ENCODE measurements at places on chromosomes 3 and 15.

DNA sequence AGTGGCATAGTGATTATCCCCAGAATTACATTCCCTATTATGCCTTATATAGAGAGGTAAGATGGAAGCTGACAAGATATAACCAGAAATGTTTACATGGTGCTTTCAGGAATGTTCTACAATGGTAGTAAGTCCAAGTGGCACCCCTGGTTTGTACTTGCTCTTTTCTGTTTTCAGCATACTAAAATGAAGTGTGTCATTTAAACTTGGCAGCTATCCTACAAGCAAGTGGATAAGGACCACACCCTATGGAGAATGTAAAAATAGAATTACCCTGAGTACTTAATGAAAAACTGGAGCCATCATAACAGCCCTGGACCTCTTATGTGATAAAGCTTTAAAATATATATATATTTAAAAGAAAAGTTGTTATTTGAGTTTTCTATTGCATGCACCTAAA is 1012.7 kb upstream of the CADM2 start:
- no peak for DNase-seq

DNA sequence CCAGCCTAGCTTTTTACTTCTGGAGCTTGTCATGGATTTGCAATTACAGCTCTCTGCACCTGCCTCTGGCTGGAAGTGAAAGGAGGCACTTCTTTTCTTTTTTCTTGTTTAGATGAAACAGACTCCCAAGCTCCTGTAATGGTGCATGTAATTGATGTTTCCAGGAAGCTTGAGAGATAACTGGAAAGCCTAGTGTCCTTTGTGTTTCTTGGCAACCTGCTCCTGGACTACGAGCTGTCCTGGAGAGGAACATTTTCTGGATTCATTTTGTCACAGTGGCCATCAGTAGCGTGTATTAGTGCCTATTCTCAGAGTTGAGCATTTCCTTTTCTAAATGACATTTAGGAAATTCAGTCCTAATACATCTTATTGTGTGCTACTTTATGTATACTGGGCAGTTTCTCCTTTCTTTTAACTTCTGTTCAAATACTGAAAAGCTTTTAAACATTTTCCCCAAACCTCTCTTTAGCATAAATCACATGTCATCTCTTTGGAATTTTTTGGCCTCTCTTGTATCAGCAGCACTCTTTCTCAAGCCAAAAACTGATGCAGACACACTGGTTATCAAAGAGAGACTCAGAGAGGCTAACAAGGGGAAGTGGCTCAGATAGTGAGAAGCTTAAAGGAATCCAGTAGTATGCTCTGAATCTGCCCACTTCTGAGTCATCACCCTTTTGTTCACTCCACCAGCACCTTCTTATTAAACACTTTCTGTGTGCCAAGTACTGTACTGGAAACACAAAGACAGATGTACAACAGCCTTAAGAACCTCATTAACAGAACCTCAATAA is 62.6 kb upstream of the SLC2A2 start:
- peak; percentile 98 for DNase-seq

DNA sequence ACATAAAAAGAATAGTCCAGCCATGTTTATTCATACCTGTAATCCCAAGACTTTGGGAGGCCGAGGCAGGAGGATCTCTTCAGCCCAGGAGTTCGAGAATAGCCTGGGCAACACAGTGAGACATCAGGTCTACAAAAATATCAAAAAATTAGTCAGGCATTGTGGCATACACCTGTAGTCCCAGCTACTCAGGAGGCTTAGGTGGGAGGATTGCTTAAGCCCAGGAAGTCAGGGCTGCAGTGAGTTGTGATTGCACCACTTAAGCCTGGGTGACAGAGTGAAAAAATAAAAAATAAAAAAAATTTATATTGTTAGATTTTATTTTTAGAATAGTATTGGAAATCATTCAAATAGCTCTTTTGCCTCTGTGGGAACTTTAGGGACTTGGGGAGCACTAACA is 12.8 kb upstream of the TM4SF1 start:
- no peak for DNase-seq

DNA sequence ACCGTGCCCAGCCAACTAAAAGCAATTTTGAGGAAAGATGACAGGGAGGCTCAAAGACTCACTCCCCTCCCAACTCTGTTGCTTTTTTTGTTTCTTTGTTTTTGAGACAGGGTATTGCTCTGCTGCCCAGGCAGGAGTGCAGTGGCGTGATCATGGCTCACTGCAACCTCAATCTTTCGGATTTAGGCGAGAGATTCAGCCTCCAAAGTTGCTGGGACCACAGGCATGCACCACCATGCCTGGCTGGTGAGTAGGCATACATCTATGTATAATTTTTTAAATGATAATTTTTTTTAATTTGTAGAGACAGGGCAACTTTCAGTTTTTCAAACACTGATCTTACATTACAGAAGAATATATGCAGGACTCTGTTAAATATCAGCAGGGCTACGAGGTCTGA is 15.8 kb upstream of the THUMPD3 start:
- DNase-seq, result no peak

- peak; percentile 75 for DNase-seq
Measured at GRCh38 chr15:100022806-100023205, 289.6 kb upstream of the LYSMD4 start.

- DNase-seq, result no peak
Measured at GRCh38 chr15:46938169-46938568, 779.1 kb upstream of the SEMA6D start.

- no peak for DNase-seq
Measured at GRCh38 chr3:46987743-46988401, 8.4 kb downstream of the NBEAL2 start.

- no peak for DNase-seq
Measured at GRCh38 chr3:4993276-4994143, 14.3 kb downstream of the BHLHE40 start.

GRCh38 chr3:59878038-59878427 is 828.2 kb upstream of the CFAP20DC start:
- peak; percentile 57 for DNase-seq

- DNase-seq, result peak; percentile 34
Measured at GRCh38 chr3:36924744-36925521, 19.9 kb downstream of the TRANK1 start.

GRCh38 chr3:17307887-17308286 is 423.1 kb downstream of the PLCL2 start:
- no peak for DNase-seq

DNA sequence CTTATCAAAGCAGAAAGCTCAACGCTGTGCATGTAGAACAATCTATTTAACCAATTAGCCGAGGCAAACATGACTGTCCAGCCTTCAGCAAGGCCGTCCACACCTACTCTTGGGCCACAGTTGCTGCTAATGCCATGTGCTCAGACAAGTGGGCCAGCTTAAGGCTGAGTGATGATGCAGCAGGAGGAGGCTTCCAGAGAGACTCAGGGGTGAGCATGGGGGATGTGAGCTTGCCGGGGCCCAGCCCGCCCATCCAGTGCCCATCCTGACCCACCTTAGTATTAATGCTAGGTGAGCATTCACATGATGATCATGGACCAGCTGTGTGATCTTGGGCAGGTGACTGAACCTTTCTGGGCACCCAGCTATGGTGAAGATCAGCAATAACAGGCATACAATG is 150.1 kb downstream of the TPRA1 start:
- no peak for DNase-seq

Measured in umbilical cord (tissue), 2 donors.